Stimulated activated CD8-positive, alpha-beta memory T cell treated with anti-CD3 and anti-CD28 coated beads, Interleukin-4, amount 100 ng/mL, for 1 hour (primary cell): ENCODE measurements at places on chromosomes 1 and 21.

- DNase-seq: no peak
Observed at GRCh38 chr21:36093512-36093911, 23.7 kb downstream of the CBR1 start.

DNA sequence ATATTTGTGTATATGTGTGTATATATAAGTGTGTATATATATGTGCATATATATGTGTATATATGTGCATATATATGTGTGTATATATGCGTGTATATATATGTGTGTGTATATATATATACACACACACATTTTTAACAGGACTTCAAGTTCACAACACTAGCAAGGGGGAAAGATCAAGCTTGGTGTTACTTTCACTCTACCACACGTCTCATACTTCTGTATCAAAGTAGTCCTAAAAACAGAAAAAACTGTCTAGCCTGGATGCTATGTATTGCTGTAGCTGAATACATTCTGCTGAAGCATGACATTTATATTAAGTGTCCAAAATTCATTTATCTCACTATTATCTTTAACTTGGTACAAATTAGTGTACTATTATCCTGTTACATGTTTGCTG, 17.9 kb upstream of the ATP6V1G3 start:
- no peak for DNase-seq

- DNase-seq: no peak
Observed at GRCh38 chr21:38989379-38989744, 183.6 kb downstream of the ETS2 start.

GRCh38 chr21:17708522-17709265, 96.0 kb upstream of the BTG3 start:
- no peak for DNase-seq

- DNase-seq: no peak
Observed at GRCh38 chr1:111802110-111802509, 46.4 kb downstream of the DDX20 start.

- DNase-seq: no peak
Observed at GRCh38 chr1:244328476-244328875, 123.2 kb downstream of the ADSS2 start.

DNA sequence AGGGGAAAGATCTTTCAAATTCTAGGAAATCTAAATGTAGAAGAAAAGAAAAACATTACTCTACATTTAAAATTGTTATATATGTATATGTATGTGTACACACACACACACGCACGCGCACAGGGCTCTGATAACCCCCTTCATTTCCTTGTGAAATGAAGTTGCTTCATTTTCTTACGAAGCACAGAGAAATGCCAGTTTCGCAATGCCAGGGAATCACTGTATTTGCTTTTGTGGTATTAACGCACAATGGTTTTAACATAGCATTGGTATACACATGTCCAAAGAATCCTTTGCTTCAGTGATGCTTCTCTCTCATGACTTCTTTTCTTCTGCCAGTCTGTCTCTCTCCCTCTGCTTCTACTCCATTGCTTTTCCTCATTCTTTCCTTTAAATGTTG, 8.4 kb upstream of the DDAH1 start:
- no peak for DNase-seq

DNA sequence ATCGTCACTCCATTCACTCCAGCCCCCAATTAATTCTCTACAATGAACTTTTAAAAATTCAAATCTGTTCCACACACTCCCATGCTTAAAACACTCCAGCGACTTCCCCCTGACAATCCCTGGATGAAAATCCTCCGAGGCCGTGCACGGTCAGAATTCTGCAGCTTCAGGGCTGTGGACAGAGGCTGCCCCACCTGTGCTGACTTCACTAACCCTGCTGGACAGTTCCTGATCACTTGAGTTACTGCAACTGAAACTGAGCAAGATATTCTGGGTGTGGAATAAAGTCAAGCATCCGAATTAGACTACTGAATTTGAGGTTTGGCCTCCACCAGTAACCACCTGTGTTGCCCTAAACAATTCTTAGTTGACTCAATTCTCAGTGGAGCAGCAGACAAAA, 1.0 kb upstream of the JAK1 start:
- no peak for DNase-seq

GRCh38 chr21:25557180-25557579, 50.1 kb downstream of the MRPL39 start:
- DNase-seq: no peak

GRCh38 chr1:19775317-19775716, 24.4 kb downstream of the TMCO4 start:
- no peak for DNase-seq

DNA sequence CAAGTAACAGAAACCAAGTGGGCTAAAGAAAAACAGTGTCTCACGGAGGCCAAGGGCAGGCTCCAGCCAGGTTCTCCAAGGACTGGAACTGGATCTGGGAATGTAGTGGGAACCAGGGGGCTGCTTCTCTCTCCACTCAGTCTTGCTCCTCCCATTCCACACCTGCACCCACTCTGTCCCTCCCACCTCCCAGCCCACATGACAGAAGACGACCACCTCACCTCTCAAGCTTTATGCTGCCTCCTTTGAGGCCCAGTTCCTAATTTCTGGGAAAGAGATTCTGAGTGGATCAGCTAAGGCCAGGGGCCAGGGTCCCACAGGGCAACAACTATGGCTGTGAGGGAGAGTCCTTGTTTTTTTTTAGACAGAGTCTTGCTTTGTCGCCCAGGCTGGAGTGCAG, 18.8 kb upstream of the CEP85 start:
- no peak for DNase-seq

DNA sequence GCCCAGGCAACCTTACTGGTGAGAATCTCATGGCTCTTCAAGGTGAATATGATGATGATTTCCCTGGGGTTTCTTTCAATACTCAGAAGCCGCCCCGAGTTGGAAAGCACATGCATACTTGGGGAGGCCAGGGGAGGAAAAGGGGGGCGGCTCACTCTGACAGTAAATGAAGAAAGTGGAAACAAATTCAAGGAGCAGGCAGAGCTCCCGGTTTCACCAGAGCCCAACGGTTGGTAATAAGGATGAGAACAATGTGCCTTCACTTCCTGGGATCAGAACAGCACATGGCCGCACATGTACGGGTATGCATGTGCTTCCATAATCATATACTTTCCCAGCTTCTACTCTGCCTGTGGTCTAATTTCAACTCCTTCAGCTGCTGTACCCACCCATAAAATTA, 3.8 kb upstream of the ARHGEF2 start:
- DNase-seq: no peak

DNA sequence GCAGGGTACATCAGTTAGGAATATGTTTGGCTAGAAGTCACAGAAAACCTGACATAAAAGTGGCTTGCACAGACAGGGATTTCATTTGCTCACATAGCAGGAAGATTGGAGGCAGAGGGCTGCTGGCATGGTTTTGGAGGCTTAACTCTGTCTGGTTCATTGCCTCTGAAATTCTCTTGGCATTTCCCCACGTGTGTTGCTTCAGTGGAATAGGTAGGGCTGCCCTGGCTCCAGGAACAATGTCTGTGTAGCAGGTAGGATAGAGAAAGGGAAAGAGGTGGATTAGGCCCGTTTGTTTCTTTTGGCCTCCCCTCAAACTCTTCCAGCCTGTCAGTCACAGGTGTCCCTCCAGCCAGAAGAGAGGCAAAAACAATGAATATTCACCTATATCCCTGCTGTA, 20.5 kb upstream of the SIPA1L2 start:
- DNase-seq: no peak

DNA sequence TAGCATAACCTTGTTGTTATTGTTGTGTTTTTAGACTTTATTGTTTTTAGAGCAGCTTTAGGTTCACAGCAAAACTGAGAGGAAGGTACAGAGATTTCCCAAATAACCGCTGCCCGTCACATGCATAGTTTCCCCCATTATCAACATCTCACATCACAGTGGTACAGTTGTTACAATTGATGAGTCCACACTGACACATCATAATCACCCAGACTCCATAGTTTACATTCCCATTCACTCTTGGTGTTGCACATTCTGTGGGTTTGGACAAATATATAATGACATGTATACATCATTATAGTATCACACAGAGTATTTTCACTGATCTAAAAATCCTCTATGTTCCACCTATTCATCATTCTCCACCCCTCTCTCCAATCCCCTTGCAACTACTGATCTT, 25.9 kb upstream of the TOR3A start:
- no peak for DNase-seq

- DNase-seq: no peak
Observed at GRCh38 chr1:171663854-171664575, 11.5 kb upstream of the MYOC start.

GRCh38 chr21:36422279-36423098, 37.3 kb downstream of the CHAF1B start:
- DNase-seq: no peak

DNA sequence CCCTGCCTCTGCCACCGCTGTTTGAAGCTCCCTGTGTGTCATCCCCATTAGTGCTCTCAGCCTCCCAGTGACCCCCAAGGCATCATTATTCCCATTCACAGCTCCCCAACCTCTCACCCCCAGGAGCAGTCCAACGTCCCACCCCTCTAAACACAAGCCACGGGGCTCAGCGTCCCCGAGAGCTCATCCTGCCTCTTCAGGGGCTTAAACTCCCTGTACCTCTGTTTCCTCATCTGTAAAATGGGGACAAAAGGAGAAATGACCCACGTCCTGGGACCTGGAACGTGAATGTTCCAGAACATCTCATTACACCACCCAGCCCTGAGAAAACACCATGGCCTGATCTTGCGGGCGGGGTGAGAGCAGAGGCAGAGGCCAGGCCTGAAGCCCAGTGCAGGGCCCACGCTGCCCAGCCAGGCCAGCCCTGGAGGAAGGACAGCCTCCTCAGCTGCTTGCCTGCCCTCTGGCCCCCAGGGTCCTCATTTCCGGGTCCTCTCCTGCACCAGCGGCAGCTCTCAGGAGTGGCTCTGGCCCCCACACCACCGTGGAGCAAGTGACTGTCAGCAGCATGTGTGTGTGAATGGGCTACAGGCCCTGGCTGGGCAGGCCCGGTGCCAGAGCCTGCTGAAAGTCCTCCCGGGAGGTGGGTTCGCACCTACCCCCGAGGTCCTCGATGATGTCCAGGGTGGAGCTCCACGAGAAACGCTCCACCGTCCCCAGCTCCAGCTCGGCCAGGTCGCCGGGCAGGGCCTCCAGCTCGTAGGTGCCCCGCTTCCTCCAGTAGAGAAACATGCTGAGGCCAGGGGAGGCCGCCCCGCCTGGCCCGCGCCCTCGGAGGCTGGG, 14.1 kb upstream of the PLEKHG5 start:
- no peak for DNase-seq

- DNase-seq: no peak
Observed at GRCh38 chr1:164693564-164694359, 134.8 kb downstream of the PBX1 start.

- no peak for DNase-seq
Observed at GRCh38 chr21:44548381-44548780, 2.9 kb downstream of the KRTAP10-2 start.

- no peak for DNase-seq
Observed at GRCh38 chr21:27645285-27645684, 678.4 kb upstream of the ADAMTS5 start.

- DNase-seq: no peak
Observed at GRCh38 chr1:219350172-219350931, 176.7 kb downstream of the LYPLAL1 start.

GRCh38 chr1:43447891-43448708, 5.6 kb downstream of the HYI start:
- DNase-seq: no peak

DNA sequence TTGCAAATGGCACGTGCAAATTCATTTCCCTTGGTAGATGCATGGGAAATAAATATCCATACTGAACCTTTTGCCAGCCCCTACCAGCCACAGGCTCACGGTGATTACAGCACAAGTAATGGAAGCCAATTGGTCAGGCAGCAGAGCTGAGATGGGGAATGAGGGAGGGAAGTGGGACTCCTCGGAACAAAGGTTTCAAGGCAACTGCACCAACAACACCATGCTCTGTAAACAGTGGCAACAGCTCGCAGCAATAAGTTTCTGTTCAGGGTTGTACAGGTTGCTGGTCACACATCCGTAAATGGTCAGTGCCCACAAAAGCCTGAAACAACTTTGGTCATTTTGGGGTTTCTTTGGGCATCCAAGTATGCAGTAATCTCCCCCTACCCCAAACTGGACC, 62.7 kb upstream of the LPGAT1 start:
- DNase-seq: no peak

GRCh38 chr1:36172983-36173382, 17.0 kb downstream of the MAP7D1 start:
- DNase-seq: no peak

DNA sequence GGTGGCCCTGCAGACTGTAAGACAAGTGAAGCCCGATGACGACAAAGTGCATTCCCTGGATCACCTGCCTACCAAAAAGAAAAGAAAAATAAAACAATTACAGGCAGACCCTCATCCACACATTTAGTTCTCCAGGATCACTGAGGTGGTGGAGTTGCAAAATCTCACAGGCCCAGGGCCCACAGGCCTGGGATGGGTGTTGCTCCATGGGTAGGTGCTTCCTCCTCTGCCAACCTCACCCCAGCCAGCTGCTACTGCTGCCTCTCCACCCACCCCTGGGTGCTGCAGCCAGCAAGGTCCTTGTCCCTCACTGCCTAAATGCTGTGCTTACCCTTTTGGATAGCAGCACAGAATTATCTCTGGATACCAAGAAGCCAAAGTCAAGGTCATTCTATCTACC, 146.4 kb upstream of the GALNT2 start:
- DNase-seq: no peak

GRCh38 chr1:44799770-44800584, at the start of gene PLK3:
PLK3 (plus strand) TSS chr1:44800377; CDS start chr1:44800464, 87 bp downstream.
- peak; percentile 97 for DNase-seq

DNA sequence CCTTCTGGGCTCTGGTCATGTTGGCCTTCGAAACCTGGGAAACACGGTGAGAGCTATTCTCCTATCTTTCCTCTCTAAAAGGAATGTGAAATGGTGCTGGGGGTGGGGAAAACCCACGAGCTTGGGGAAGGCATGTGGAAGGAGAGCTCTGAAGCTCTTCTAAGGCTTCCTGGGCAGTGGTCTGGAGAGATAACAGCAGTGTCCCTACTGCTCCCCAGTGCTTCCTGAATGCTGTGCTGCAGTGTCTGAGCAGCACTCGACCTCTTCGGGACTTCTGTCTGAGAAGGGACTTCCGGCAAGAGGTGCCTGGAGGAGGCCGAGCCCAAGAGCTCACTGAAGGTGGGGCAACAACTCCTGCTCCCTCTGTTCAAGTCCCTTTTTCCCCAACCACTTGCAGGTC, 2.8 kb downstream of the USP21 start:
- no peak for DNase-seq

GRCh38 chr1:83508485-83509151, 490.3 kb downstream of the TTLL7 start:
- no peak for DNase-seq

- no peak for DNase-seq
Observed at GRCh38 chr1:7640920-7641585, 130.0 kb upstream of the VAMP3 start.
